Fibroblast of skin of left quadriceps (primary cell): ENCODE measurements at places on chromosomes 12 and 14.

DNA sequence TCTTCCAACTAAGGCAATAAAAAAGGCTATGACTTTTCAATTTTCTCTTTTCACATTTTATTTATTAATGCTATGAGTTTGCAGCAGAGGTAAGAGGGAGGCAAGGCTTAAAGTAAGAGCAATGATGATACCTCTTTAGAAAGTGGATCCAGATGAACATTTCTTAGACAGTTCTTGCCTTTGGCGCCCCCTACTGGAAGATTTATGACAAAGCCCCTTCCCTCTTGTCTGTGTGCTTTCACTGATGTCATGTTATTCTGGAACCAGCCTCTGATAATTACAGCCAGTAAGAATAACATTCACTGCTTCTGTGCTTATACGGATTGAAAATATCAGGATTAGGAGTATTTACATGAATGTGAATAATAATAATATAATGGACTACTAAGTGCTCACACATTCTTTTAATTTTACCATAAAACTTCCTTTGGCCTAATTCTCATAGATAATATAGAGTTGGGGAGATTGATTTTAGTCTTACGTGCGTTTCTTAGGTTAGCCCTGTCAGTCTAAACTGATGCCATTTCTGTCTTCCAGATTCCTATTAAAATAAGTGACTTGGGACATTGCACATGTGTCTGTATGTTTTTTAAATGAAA lies 1929.9 kb upstream of the SEL1L start:
- peak; percentile 57 for DNase-seq

DNA sequence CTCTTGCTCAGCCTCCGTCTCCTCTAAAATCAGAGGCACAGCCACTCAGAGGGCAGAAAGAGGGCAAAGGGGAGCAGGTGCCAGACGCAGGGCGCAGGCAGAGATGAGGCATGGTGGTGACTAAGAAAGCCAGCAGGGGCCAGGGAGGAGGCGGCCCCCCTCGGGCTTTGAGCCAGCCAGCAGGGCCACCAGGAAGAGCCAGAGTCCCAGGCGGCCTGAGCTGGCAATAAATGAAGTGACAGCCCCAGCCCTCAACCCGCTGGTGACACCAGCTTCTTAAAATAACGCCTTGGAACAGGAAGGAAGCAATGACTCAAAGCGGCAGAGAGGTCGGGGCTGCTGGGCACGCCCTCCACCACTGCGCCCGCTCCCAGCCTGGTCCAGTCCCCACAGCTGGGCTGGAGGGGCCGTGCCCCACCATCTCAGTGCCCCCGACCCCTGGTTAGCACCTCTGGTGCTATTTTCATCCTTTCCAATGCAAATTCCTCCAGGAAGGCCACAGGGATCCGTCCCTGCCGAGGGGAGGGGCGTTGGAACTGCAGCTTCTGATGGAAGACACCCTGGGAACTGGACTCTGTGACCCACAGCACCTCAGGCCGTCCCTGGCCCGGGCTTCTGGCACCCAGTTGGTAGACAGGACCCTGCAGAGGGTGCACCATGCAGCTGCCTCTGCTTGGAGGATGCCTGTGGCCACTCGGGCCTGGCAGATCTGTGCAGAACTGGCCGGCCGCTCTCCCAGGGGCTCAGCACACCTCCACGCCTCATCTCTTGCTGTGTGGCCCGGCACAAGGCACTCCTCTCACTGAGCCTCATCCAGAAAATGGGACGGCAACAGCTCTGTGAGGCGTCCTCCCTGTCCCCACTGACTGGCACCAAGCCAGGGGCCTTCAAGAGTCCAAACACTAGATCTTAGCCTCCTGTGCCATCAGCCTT lies 113.7 kb downstream of the NCOR2 start:
- DNase-seq, result no peak

DNA sequence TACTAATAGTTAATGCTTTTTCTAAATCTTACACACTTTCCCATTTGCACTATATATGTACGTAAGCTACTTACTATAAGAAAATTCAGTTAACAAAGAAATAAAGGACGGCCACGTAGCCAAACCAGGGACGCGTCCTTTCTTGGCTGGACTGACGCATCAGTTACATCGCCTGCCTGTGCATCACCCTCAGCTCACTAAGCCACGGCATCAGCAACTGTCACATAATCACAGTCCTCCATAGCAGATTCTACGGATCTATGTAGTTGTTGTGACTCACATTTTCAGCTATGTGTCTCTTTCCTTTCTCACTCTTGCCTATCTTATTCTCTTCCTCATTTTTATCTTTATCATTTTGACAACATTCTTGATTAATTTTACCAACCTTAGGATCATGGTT lies 38.1 kb upstream of the C12orf50 start:
- no peak for DNase-seq

DNA sequence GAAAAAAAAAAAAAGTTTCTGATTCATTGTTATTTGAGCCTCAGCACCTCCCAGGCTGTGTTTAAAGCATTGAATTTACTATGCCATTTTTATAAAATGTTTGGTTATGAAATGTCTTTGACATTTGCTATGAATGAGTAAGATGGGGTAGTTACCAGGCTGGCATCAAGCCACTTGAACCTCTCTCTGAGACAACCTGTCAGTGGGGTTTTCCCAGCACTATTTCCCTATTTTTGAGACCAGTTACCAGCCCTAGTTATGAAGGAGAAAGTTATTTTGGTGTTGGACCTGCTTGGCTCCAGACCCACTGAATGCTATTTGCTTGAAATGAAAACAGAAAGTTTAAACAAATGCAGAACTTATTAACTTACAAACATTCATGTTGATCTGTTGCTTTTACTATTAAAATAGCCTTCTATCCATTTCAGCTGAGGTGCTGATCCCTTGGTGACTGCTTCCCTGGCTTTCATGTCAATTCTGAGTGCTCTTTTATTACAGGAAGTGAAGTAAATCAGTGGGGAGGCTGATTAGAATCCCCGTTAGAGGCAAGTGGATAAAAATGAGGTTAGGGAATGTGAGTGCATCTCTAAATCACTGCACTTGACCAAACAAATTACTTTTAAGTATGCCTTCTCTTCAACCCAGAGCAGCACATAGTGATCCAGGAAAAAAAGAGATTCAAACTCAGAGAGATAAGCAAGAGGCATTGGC lies 37.8 kb downstream of the LLPH start:
- DNase-seq, result no peak

DNA sequence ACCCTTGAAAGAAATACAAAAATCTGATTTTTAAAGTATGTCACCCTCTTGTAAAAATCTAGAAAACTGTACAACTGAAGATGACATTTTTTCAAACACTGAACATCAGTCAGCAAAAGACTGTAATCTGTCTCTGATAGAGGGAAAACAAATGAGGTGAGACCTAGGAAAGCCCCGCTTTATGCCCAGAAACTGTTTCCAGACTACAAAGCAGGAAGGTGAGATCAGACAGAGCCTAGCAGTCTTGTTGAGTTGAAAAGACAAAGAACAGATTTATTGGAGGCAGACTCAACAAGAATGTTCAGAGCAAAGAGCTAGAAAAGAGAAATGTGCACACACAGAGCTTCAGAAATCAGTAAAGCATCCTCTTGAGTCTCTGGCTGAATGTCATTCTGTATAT lies 873.6 kb downstream of the LRFN5 start:
- DNase-seq, result no peak

DNA sequence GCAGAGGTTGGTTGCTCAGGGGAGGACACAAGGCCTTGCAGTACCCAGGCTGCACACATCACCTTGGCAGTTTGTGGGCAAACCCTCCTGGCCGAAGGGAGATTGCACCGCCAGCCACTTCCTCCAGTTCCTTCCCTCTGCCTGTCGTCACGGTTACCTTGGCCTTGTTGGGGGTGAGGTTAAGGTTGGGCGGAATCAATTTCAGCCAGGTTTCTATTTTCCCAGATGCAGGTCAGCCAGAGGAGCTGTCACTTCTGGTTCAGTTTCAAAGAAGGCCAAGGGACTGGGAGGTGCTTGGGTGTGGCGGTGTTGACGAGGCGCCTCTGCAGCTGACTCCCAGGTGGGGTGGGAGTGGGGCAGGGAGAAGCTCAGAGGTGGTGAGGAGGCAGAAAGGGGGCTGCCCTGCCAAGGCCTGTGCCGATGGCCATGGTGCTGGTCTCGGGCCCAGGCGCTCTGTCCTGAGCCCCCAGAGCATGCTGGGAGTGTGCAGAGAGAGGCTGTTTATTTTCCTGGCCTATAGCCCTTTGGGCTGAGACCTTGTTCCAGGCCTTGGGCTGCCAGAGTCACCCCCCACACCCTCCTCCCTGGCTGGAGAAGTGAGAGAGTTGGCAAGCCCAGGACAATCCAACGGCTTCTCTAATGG lies 31.4 kb downstream of the JDP2 start:
- no peak for DNase-seq

GRCh38 chr12:109115758-109116610 lies at the start of gene ACACB:
Gene ACACB, plus strand, starts transcription at chr12:109116587. Its CDS starts 22,819 bp downstream, at chr12:109139406.
- DNase-seq, result no peak

GRCh38 chr12:54429014-54429471 lies 10.0 kb upstream of the ITGA5 start:
- DNase-seq, result no peak

- DNase-seq, result no peak
Measured at GRCh38 chr14:77212097-77212870, 30.7 kb downstream of the TMEM63C start.

GRCh38 chr14:88507208-88507607 lies 47.6 kb downstream of the PTPN21 start:
- DNase-seq, result no peak

- DNase-seq, result no peak
Measured at GRCh38 chr12:100926669-100927248, 132.2 kb downstream of the ANO4 start.

DNA sequence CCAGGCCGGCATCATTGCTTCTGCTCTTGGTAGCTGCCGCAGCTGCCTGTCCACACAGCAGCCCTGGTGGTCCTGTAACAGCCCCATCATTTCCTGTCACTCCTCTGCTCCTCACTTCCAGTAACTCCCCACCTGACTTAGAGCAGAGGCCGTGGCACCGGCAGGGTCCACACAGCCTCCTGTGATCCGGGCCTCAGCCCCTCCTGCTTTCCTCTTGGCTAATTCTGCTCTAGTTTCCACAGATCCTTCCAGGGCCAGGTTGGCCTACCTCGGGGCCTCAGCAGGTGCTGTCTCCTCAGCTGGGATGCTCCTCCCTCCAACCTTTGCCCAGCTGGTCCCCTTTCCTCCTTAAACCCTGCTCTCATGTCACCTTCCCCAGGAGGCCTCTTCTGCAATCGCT lies 80.2 kb downstream of the FZD10 start:
- no peak for DNase-seq
